Kidney epithelial cell (primary cell): ENCODE measurements at places on chromosomes 12 and 14. TPM values are rescaled to one million over a fixed set of nuclear protein-coding genes. Genes with fewer than 3 reads are reported as not detected.

DDX47 gene
- 59.0 and 63.7 TPM in 2 replicates for total RNA-seq

DNA sequence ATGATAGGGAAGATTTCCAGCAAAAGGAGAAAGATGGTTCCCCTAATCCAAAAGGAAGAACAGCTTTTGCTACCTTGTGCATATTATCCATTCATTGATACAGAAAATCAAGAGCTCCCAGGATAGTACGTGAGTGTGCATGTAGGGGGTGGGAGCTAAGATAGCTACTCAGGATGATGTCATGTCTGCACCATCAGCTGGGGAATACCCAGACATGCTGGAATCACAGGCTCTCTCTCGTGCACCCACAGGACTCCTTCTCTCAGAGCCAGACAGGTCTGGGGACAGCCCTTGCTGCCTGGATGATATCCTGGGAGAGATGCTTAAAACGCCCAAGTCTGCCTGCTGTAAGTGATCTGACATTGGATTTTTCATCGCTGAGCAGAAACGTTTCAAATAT, 38.9 kb downstream of the FOXN3 start:
- DNase-seq, result peak; percentile 55

- DNase-seq, result no peak
These were observed 52.2 kb downstream of the CPM start for GRCh38 chr12:68880660-68881325.

DNA sequence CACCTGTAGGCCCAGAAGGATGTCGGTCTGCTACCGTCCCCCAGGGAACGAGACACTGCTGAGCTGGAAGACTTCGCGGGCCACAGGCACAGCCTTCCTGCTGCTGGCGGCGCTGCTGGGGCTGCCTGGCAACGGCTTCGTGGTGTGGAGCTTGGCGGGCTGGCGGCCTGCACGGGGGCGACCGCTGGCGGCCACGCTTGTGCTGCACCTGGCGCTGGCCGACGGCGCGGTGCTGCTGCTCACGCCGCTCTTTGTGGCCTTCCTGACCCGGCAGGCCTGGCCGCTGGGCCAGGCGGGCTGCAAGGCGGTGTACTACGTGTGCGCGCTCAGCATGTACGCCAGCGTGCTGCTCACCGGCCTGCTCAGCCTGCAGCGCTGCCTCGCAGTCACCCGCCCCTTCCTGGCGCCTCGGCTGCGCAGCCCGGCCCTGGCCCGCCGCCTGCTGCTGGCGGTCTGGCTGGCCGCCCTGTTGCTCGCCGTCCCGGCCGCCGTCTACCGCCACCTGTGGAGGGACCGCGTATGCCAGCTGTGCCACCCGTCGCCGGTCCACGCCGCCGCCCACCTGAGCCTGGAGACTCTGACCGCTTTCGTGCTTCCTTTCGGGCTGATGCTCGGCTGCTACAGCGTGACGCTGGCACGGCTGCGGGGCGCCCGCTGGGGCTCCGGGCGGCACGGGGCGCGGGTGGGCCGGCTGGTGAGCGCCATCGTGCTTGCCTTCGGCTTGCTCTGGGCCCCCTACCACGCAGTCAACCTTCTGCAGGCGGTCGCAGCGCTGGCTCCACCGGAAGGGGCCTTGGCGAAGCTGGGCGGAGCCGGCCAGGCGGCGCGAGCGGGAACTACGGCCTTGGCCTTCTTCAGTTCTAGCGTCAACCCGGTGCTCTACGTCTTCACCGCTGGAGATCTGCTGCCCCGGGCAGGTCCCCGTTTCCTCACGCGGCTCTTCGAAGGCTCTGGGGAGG, at the start of gene LTB4R:
LTB4R (plus strand) TSS at position 857 of the 959 bp plus-strand sequence. CDS start 4,150 bp downstream, outside the sequence.
- peak; percentile 31 for DNase-seq

BTBD6 gene
- 45.8 and 48.9 TPM in 2 replicates for total RNA-seq
